ENCODE measurements at places on chromosomes 12 and 14.

- DNase-seq: no peak
Observed at GRCh38 chr12:26058818-26059217, 66.0 kb downstream of the BHLHE41 start.

DNA sequence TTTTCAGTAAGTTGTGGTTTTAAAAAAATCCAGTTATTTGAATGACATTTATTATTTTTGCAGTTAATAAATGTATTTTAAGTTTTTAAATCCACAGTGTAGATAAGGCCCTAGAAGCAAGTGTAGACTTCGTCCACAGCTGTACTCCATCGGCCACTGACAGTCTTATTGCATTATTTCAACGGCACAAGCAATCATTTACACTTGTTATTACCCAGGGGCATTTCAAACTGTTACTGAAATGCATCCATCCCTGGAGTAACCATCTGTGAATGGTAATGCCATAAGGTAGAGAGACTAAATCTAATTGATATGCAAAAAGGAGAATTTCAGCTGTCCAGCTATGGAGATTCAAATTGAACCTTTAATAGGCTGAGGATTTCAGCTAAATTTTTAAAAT, 48.4 kb downstream of the BICD1 start:
- DNase-seq: no peak

- no peak for DNase-seq
Observed at GRCh38 chr12:116066381-116067230, 210.9 kb downstream of the MED13L start.

- DNase-seq: no peak
Observed at GRCh38 chr14:24959791-24960331, 90.1 kb downstream of the STXBP6 start.

GRCh38 chr12:120628919-120629318, 11.5 kb upstream of the CABP1 start:
- DNase-seq: no peak

DNA sequence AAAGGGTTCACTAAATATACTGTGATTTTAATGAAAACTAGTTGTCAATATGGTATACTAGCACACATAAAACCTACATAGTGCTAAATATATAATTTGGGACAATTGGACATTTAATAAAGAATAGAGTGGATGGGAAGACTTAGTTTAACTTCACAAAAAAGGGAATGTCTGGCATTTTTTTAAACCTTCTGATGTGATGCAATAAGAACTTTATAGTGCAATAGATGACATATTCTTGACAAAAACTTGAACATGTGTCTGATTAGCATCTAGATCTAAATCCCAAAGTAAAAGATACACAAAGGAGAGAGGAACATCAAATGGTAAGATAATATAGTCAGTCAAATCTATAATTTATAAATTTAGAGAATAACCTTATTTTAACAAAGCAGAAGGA, 488.3 kb upstream of the SYT1 start:
- DNase-seq: no peak

DNA sequence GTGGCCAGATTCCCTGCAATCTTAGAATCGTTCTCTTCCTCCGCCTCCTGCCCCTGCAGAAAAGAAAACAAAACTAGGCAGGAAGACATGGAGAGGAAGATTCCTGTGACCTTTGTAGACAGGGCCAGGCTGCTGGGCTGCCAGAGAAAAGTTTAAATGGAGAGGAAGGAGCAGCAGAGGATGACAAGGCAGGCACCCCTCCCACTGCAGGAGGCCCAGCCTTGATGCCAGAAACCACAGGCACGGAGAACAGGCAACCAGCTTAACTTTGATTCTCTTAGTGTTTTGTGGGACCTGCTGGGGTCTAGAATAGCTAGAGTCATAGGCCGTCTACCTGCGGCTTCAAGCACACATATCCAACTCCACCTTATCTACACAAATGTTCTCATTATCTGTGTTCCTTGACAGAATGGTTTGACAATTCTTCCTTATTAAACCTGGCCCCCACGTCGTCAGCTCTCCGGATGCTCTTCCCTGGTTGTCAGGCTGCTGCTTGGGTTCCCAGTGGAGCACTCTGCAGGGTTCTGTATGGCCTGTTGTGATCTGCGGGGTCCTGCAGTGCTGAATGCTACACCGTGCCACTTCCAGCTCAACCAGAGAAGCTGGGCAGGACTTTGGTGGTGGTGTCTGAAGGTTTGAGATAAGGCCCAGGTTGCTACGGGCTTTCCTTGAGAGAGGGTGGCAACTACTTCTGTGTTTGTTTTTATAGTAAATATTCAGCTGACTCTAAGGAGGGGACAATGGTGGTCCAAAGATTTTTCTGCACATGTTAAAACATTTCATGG, 609.5 kb downstream of the AACS start:
- no peak for DNase-seq

- DNase-seq: no peak
Observed at GRCh38 chr14:58151133-58152013, 640 bp downstream of the ARMH4 start.

GRCh38 chr12:92674500-92674899, 28.3 kb upstream of the PLEKHG7 start:
- no peak for DNase-seq

Measured in NCI-H1930 (cell line).